NCI-H524 treated with DMSO at 0.1 percent for 48 hours (cell line): ENCODE measurements at places on chromosomes 11 and 22.

- DNase-seq: no peak
Measured at GRCh38 chr22:44001521-44001920, 22.6 kb upstream of the PARVB start.

- no peak for DNase-seq
Measured at GRCh38 chr11:11125618-11126017, 227.4 kb downstream of the CSNK2A3 start.

GRCh38 chr11:99098751-99099150 is 78.0 kb downstream of the CNTN5 start:
- DNase-seq: peak; percentile 67

- no peak for DNase-seq
Measured at GRCh38 chr11:2533587-2534133, 88.9 kb downstream of the KCNQ1 start.

GRCh38 chr22:30276039-30276438 is 9.4 kb upstream of the OSM start:
- no peak for DNase-seq

- no peak for DNase-seq
Measured at GRCh38 chr22:27726331-27726685, 75.2 kb downstream of the MN1 start.

DNA sequence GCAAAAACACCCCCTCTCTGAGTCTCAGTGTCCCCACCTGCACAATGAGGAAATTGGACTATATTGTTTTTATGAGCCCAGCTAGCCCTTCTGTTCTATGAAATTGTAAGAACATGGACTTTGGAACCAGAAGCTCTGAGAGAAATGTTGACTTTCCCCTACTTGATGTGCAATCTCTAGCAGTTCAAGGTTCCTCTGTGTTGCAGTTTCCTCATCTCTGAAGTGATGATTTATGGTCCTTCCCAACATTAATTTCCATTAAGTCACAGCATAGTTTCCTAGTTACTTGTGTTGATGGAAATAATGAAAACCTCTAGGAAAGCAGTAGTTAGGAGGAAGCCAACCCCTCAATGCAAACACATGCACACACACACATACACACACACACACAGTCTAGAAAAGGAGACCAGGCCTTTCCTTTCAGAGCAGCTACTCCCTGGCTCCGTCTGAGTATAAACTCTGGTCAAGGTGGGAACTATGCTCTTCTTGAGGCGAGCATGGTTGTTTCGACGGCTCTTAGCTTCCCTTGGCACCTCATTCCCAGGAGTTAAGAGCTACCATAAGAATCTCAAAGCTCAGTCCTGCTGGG is 518.4 kb downstream of the SOX6 start:
- DNase-seq: no peak

DNA sequence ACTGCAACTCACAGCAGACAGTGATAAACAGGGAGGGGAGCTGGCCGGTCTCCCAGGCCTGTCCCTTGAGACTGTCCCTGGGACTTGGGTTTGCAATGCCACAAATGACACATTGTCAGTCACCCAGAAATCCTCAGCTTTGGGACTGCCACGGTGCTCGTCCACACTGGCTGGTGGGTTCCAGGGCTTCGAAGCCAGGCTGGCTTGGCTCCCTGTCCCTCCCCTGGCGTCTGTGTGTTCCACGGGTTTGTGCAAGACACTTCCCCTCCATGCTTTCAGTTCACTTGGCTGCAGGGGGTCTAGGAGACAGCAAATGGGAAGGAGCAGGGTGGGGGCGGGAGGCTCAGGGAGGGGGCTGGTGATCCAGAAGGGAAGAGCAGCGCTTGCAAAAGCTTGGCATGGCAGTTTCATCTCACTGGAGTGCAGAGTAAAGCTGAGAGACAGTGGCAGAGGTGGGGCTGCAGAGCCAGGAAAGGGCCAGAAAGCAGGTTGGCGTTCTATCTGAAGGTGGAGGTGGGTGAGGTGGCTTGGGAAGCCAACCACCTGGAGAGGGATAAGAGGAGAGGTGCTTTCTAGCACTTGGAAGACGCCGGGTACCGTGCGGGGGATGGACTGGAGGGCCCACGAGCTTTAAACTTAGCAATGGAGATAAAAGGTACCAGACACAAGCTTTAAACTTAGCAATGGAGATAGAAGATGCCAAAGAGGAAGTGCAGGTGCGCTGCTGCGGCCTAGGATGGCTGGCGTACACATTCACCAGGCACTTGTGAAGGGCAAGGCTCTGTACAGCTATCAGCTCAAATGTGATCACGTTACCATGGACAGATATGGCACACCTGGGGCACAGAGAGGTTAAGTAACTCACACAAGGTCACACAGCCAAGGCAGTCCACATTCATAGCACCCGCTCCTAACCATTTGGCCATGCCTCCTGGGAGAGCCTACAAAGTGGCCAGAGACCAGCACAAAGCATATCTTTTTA is 86.4 kb upstream of the SHISAL1 start:
- DNase-seq: no peak

DNA sequence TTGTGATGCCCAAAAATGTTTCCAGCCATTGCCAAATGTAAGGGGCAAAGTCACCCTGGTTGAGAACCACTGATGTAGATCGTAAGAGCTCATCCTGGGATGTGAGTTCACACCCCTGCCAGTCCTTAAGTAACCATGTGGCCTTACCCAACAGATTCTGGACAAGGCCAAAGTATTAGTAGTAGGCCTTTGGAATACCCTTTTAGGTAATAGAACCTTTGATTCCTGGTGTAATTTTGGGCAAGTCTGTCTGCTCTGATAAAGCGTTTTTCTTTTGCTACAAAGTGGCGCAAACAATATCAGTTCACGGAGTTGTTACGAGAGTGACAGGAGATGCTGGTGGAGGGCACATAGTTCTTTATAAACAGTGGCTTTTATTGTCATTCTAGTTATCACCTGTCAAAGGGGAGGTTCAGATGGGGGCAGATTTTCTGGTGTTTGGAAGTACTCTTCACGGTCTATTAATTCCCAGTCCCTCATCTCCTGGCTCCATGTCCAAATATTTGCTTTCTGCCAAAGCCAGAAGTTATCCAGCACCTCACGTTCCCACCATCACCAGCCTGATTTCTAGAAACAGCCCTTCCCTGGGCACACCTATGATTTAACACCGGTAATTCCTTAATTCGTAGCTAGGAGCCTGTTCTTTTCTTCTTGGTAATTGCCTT is 73.8 kb upstream of the CRYBB3 start:
- DNase-seq: no peak

DNA sequence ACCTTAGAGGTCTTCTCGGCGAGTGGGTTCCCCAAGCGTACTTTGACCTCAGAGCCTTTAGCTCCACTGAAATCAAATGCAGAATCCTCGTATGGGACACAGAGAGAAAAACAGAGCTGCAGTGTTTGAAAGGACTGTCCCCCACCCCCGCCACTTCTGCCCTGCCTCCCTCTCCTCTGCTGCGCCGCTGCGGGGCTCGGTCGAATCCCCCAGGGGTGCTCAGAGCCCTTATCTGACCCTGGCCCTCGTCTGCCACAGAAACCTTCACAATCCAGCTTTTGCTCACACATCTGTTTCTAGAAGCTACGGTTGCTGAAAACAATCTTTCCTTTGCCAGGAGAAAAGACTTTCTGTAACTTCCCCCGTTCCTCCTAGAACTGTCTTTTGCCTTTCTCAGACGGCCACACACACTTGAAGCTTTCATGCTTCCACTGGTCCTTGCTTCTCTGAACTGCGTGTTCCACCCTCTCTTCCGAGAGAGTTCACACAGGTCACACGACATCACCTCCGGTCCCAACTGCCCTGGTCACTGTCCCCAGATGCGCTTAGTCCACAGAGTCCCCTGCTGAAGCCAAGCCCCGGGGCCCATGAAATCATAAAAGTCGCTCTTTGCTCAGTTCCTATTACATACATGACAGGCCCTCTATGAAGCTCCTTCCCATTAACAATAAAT is 3.7 kb downstream of the SMIM35 start:
- DNase-seq: no peak

GRCh38 chr11:59542142-59542810 is 30.9 kb downstream of the OR4D9 start:
- no peak for DNase-seq

GRCh38 chr22:44200451-44200850 is 19.7 kb downstream of the PARVG start:
- no peak for DNase-seq

DNA sequence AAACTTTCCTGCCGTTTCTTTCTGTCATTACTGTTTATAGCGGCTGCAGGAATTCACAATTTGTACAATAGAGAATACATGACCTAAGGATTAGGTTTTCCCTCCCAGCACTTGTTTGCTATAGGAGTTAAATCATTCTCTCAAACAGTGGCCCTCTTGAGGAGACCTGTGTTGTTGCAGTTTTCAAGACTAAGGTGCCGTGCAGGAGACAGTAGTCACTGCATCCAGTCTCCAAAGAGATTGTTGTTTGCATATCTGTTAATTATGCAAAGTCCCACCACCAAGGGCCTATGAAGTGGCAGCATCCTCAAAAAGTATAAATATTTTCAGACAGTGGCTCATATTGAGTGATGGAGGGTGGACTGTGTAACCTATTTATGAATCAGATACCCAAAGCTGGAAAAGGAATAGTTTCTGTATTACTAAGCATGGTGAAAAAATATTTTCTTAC is 2.3 kb downstream of the PRSS23 start:
- DNase-seq: no peak

DNA sequence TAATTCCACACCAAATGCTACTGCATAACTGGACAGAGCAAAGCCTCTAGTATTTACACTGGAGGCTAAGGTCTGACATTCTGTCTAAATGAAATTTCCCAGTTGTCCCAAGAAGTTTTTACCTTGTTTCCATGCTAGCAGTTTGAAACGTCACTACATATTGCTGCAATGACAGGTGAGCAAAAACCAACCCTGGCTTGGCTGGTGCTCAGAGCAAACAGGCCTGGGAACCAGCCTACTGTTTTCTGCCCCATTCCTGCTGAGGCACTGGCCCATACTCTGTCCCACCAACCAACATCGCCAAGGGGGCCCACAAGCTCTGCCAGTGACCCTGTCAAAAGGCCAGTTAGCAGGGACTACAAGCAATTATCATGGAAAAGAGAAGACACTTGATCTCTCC is 131.1 kb downstream of the MPPED2 start:
- no peak for DNase-seq

GRCh38 chr11:77819921-77820564 is 479 bp downstream of the RSF1 start:
- DNase-seq: peak; percentile 18

GRCh38 chr11:117600234-117600783 is 196.7 kb downstream of the DSCAML1 start:
- peak; percentile 76 for DNase-seq

DNA sequence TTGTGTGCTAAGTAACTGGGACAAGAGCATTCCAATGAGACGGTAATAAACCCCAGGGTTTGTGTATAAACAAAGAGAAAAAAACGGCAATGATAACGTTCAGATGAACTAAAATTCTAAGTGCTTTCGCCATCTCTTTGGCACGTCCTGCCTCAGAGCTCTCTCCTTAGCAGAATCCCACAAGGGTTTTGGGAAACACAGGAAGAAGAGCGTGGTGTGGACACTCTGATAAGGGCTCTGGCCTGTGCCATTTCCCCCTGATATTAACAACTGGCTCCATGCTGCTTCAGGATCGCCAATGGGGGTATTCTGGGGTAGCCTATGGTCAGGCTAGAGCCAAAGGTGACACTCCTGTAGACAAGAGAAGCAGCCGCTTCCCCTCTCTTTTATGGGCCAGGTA is 18.4 kb downstream of the ABCC8 start:
- DNase-seq: no peak

DNA sequence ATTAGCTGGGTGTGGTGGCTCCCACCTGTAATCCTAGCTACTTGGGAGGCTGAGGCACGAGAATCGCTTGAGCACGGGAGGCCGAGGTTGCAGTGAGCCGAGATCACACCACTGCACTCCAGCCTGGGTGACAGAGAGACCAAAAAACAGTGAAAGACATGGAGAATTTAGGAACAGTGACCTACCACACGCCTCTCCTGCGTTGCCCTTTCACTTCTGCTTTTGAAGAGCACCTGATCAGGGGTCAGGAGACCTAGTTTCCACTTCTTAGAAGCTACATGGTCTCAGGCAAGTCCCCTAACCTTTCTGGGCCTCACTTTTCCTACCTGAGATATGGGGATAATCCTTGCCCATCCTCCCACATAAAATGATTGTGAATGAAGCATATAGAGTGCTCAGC is 12.2 kb downstream of the SLC35C1 start:
- no peak for DNase-seq

- no peak for DNase-seq
Measured at GRCh38 chr22:20435436-20436306, 2.0 kb downstream of the SCARF2 start.
